ENCODE measurements at places on chromosomes 7 and 10. TPM values are rescaled to one million over a fixed set of nuclear protein-coding genes. Genes with fewer than 3 reads are reported as not detected.

The HABP2 gene
- not detected for total RNA-seq

DNA sequence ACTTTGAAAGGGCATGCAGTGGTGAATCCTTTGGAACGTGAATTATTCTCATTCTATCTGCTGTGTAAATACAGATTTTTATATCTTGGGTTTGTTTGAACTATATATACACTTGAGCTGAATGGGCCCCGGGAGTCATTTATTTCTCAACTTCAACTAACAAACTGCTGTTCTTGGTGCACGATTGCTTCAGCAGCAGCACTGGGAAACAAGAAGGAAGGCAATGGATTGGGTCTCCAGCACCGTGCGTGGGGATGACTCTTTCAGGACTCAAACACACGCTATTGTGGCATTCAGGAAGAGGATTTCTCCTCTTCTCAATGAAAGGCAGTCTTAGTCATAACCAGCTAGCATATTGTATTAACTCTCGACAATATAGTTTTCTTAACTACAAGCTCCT lies 226.0 kb upstream of the NFE2L3 start:
- DNase-seq, result no peak

DNA sequence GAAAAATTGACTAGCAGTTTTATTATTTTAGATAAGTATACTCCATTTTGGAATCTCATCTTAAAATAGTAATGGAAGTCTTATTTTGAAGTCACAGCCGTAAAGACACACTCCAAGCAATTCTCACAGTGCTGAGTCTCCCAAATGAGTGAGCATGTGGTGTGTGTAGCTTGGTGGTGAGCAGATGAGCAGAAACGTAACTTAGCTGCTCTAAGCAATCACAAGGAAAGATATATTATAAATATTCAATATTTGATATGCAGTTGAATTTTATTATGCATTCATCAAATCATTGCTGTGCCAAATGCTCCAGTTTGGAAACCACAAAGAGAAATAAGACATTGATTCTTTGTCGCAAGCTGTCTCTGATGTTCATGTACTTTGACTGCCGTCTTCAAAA lies 61.2 kb downstream of the CSTF2T start:
- no peak for DNase-seq

- DNase-seq, result no peak
Measured at GRCh38 chr7:154568346-154568745, 434.6 kb downstream of the PAXIP1 start.

- no peak for DNase-seq
Measured at GRCh38 chr10:43323245-43323644, 48.2 kb upstream of the FXYD4 start.

GRCh38 chr7:140314573-140315480 lies 83.5 kb downstream of the SLC37A3 start:
- no peak for DNase-seq

The ITPRID1 gene
- total RNA-seq, result not detected

- no peak for DNase-seq
Measured at GRCh38 chr7:82605247-82605864, 161.8 kb upstream of the CACNA2D1 start.

DNA sequence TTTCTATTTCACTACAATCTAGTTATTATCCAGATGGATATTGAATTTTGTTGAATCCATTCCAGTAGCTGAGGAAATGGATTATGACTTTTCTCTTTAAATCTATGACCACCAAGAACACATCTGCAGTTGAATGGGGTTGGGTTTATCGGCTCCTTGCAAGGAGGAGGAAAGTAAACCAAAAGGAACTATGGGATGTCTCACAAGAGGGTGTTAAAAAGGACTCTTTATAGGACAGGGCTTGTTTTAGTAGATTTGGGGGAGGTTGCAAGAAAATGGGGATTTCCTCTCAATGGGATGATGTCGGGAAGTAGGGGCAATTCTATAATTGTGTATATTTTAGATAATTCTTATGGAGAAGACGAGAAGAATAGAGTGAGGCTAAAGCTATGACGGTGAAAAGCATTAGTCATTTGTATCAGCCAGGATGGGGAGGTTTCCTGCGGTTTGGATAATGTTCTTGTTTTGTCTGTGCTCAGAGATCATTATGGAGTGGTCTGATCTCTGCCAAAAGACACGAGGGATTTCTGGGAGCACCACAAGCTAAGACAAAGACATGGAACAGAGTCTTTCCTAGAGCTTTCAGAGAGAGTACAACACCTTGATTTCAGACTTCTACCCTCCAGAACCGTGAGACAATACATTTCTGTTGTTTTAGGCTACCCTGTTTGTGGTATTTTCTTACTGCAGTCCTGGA lies 5.3 kb upstream of the LRRC61 start:
- no peak for DNase-seq

- no peak for DNase-seq
Measured at GRCh38 chr10:8758029-8758428, 703.5 kb downstream of the GATA3 start.

GRCh38 chr10:43199684-43200537 lies 61.7 kb downstream of the CSGALNACT2 start:
- no peak for DNase-seq

DNA sequence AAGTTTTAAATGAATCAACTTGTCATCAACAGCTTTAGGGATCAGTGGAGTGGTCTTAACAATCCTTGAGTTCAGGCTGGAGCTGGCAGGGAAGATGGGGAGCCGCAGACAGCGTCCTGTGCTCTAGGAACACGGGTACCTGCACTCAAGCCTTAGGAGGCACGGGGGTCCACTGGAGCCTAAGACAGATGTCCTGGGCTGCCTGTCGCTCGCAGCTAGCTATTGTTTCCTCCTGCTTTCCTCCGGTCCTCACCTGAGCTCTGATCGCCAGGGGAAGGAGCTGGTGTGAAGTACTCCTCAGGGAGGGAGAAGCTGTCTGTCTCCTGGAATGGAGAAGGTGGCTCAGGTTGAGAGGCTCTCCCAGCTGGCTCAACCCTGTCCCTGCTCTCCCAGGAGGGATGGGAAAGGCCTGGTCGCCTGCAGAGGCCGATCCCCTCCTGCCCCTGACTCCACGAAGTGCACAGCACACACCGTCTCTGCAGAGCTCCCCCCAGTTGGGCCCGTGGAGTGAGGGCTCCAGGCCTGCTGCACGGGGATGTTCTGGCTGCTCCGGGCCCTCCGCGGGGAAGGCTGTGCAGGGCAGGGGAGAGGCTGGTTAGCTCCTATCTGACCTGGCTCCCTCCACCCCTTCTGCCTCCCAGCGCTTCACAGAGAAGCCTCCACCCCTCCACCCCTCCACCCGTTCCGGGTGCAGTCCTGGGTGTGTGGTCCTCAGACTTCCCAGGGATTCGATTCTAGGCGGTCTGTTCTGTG lies 14.5 kb upstream of the PYROXD2 start:
- DNase-seq, result no peak

DNA sequence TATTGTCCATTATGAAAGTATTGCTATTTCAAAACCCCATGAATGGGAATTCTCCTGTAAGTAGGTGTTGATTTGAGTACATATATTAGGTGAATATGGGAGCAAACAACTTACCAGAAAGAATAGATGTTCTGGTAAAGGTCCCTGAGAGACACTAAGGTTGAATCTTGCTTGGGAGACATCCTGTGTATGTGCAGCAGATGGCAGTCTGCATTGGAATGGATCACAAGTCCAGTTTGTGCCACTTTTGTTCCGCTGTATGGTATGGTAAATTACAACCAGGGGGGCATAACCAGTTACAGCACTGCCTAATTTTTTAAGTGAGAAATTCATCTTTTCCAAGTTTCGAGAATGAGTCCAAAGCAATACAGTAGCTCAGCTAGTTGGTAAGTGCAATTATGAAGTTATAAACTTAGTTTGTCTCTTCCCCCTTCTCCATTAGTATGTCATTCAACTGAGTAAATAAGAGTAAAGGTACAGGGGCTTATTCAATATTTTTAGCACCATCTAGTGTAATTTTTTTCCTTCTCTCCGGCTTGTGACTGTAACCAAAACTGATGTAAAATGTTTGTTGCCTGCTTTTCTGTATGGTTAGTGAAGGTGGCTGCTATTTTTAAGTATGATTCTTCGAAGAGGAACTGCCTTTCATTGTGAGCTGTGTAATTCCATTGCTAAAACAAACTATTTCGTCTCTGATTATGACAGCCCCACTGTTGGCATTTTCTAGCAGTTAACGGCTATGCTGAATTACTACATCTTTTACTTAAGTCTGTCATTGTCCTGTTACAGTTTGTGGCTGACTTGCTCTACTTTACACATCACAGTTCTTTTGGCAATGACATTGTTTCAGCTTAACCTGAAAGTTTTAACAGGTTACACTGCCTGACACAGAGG lies 2.8 kb downstream of the MCU start:
- no peak for DNase-seq

- DNase-seq, result no peak
Measured at GRCh38 chr7:91653286-91653685, 227.2 kb downstream of the MTERF1 start.

The IFIT1B gene
- not detected for total RNA-seq

The GTPBP10 gene
- 17.9 TPM for total RNA-seq

GRCh38 chr7:18820981-18821380 lies 296.5 kb downstream of the TWIST1 start:
- no peak for DNase-seq

The STEAP1B gene
- total RNA-seq, result 4.1 TPM

- peak; percentile 56 for DNase-seq
Measured at GRCh38 chr7:151439855-151440798, at the start of gene CRYGN. Gene CRYGN (minus strand): TSS chr7:151440141. CDS start chr7:151439917, 224 bp downstream.

DNA sequence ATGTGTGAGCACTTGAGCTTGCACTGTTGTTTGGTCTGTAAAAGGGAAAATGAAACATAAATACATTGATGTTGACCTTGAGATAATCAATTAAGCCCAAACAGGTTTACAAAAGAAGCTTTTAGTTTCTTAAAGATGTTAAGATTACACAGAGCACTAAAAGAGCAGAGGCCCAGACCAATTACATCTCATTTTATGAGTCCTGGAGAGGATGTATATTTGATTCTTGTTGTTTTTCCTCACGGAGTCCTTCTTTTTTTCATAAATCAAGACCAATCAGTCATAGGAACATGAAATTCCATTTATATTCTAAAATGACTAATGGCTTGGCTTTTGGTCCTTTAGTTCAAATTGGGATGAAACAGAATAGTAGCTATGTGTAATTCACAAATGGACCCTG lies 249.7 kb upstream of the NPY start:
- no peak for DNase-seq

- peak; percentile 99 for DNase-seq
Measured at GRCh38 chr10:6275022-6275997, 72.6 kb downstream of the PFKFB3 start.

- no peak for DNase-seq
Measured at GRCh38 chr10:19812976-19813375, 3.3 kb upstream of the PLXDC2 start.

DNA sequence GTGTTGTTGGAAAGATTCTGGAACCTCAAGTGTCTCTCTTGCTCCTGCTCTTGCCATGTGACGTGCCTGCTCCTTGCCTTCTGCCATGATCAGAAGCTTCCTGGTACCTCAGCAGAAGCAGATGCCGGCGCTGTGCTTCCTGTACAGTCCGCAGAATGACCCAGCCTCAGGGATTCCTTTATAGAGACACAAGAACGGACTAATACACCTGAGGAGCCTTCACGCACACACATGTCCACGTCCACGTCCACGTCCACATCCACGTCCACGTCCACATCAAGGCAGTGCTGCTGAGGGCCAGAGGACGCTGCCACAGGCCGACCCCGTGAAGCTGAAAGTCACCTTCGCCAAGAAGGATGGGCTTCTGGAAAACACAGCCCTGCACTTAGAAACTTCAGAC lies 190.1 kb downstream of the MAD1L1 start:
- peak; percentile 39 for DNase-seq

DNA sequence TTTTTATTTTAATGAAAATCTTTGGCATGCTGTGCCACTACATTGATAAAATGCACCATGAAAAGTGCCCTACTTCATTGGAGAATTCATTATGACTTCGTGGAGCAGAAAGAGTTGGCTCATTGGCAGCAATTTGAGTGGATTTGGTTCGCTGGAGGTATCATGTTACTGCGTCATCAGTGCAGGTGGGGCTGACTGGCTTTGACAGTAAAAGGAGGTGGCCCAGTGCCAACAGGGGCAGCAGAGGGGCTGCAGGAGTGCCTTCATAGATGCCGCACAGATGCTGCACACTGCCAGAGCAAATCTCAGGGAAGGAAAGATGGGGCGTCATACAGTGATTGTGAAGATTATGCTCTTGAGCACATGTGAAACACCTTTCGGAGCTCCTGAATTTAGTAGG lies 22.2 kb downstream of the FZD1 start:
- DNase-seq, result no peak

The ARHGEF35 gene
- total RNA-seq, result 1.2 TPM

- DNase-seq, result no peak
Measured at GRCh38 chr7:158973440-158973839, 117.1 kb downstream of the DYNC2I1 start.

GRCh38 chr7:114986190-114987180 lies 64.6 kb downstream of the MDFIC start:
- no peak for DNase-seq

- DNase-seq, result no peak
Measured at GRCh38 chr7:17844514-17845196, 95.6 kb downstream of the SNX13 start.

- no peak for DNase-seq
Measured at GRCh38 chr10:42149027-42149700, 489.2 kb downstream of the ZNF33B start.

DNA sequence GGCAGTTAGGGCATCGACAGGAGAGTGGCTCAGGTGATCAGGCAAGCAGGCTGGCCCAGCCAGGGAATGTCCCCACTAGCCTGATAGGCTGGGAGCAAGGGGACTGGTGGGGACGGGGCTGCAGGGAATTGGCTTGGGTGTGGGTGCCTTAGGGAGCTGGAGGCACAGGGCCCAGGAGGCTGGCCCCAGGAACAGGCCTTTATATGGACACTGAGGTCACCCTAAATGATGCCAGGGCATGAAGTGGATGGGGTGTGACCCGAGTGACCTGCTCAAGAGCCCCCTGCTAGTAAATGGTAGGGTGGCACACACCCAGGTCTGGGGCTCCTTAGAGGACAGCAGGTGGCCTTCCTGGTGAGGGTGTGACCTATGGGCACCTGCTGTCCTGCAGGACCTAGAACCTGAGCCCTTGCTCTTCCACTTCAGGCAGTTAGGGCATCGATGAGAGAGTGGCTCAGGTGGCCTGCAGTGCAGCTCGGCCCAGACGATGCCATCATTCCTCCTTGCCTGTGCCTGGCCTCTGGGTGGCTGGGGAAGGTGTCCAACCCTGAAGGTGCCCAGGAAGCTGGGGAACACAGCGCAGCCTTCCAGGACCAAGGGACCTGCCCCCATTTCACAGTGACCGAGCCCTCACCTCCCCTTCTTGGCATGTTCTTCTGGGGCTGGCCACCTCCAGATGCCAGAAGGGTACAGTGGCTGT lies 51.7 kb upstream of the LEP start:
- DNase-seq, result peak; percentile 20

- no peak for DNase-seq
Measured at GRCh38 chr10:73646598-73647041, 5.3 kb upstream of the MYOZ1 start.

DNA sequence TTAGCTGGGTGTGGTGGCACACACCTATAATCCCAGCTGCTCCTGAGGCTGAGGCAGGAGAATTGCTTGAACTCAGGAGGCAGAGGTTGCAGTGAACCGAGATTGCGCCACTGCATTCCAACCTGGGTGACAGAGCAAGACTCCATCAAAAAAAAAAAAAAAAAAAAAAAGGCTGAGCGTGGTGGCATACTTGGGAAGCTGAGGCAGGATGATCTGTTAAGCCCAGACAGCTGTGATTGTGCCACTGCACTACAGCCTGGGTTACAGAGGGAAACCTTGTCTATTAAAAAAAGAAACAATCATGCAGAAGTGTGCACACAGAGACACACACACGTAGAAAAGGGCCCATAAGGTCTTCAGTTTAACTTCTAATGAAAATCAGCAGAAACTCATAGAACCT lies 150.6 kb downstream of the TPST1 start:
- DNase-seq, result no peak

- no peak for DNase-seq
Measured at GRCh38 chr10:71366690-71367089, 30.0 kb upstream of the CDH23 start.

The AKR1C4 gene
- not detected for total RNA-seq
